Regular cardiac myocyte (primary cell): ENCODE measurements at places on chromosomes 16 and 17. TPM values are rescaled to one million over a fixed set of nuclear protein-coding genes. Genes with fewer than 3 reads are reported as not detected.

The NACA2 gene
- not detected in 2 replicates for total RNA-seq

The TEN1 gene
- total RNA-seq, result 8.2 and 8.6 TPM in 2 replicates

The TBC1D26 gene
- total RNA-seq, result under 0.01 TPM in 1 of 2 replicates, not detected in the other

The TP53TG3C gene
- total RNA-seq, result 0.19 and 1.4 TPM in 2 replicates

The ITGA3 gene
- 148 and 315 TPM in 2 replicates for total RNA-seq

The TEX14 gene
- total RNA-seq, result under 0.01 TPM in 2 replicates

The KPNA2 gene
- total RNA-seq, result 39.5 and 201 TPM in 2 replicates

The FBXL20 gene
- 10.2 and 16.6 TPM in 2 replicates for total RNA-seq

The ST6GALNAC2 gene
- total RNA-seq, result 0.96 and 1.1 TPM in 2 replicates

The KRTAP4-6 gene
- total RNA-seq, result not detected in 2 replicates
